ENCODE measurements at places on chromosomes 1 and 21.
A peak's percentile ranks its signal among the peaks of the same experiment; 100 is the strongest.

DNA sequence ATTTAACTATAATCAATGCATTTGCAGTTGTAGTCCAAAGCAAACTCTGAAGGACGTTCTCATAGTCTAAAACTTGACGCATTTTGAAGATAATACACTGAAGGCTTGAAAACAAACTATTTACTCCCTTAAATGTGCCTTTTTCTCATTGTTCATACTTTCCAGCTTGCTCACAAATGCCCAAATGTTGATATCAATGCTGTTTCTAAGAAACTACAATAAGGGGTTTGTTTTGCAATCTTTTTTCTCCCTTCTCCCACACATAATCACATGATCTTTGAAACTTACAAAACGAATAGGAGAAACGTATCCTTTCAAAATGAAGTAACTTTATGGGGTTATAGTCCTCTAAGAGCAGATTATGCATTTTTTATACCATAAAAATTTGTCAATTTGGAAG, 508.7 kb downstream of the DPYD start:
- no peak for DNase-seq
- no peak overlapping the region for H3K27ac ChIP-seq
- H3K4me1 ChIP-seq: no peaks in the 10 kb centered on the region
- H3K27me3 ChIP-seq: no peaks in the 10 kb centered on the region

DNA sequence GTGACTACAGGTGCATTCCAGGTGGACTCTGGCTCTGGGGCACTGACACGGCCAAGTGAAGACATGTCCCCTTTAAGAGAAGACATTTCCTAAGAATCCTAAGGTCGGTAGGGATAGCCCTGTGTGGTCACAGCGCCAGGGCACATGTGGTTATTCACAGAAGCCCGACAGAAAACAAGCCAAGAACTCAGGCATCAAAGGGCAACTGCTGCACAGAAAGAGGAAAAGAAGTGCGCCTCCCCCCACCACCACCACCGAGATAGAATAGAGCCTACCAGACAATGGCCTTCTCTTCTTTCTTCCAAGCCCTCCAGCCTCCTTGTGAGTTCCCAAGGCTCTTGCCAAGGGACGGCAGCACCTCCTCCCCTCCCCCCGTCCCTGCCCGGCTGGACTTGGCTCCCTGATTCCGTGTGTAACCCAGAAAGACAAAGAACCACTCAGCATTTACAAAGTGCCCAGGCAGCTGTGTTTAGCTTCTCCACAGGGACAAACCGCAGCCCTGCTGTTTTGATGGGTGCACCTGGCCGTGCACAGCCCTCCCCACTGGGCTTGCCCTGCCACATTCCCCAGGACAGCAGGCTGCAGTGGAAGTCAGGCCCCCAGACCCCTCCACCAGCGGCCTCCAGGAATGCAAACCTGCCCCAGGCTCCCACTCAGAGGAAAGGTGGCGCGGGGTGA, 30.2 kb downstream of the TMPRSS2 start:
- H3K4me3 ChIP-seq: no peak overlapping the region
- H3K27me3 ChIP-seq: no peaks in the 10 kb centered on the region
- DNase-seq: peak; percentile 60
- H3K4me1 ChIP-seq: peaks cover 17% of the 10 kb centered on the region
- peak overlapping the region; percentile 59 for H3K27ac ChIP-seq
- H3K36me3 ChIP-seq: no peaks in the 10 kb centered on the region

DNA sequence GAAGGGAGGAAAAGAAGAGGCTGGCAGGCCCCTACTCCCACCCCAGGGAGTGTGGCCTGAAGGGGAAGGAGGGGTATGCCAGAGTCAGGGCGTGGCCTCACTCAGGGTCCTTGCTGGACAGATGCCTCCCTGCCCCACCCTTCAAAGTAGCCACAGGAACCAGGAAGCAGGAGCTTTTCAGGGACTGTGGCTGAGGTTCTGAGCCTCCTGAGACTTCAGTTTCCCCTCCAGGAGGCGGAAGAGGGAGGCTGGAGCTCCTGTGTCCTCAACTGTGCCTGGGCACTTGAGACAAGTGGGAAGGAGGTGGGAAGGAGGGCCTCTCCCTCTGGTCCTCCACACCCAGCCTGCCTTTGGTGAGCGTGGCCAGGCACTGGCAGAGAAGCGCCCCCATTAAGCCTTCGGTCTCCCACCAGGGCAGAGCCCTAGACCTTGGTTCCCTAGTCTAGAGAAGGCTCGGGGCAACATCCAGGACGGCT, 5.3 kb downstream of the CELSR2 start:
- no peak overlapping the region for H3K4me3 ChIP-seq
- peaks cover 9% of the 10 kb centered on the region for H3K4me1 ChIP-seq
- H3K27me3 ChIP-seq: no peaks in the 10 kb centered on the region
- H3K36me3 ChIP-seq: no peaks in the 10 kb centered on the region

GRCh38 chr1:90135286-90135685, 140.4 kb downstream of the ZNF326 start:
- H3K36me3 ChIP-seq: no peaks in the 10 kb centered on the region
- H3K27me3 ChIP-seq: no peaks in the 10 kb centered on the region
- no peak for DNase-seq
- H3K4me1 ChIP-seq: no peaks in the 10 kb centered on the region

DNA sequence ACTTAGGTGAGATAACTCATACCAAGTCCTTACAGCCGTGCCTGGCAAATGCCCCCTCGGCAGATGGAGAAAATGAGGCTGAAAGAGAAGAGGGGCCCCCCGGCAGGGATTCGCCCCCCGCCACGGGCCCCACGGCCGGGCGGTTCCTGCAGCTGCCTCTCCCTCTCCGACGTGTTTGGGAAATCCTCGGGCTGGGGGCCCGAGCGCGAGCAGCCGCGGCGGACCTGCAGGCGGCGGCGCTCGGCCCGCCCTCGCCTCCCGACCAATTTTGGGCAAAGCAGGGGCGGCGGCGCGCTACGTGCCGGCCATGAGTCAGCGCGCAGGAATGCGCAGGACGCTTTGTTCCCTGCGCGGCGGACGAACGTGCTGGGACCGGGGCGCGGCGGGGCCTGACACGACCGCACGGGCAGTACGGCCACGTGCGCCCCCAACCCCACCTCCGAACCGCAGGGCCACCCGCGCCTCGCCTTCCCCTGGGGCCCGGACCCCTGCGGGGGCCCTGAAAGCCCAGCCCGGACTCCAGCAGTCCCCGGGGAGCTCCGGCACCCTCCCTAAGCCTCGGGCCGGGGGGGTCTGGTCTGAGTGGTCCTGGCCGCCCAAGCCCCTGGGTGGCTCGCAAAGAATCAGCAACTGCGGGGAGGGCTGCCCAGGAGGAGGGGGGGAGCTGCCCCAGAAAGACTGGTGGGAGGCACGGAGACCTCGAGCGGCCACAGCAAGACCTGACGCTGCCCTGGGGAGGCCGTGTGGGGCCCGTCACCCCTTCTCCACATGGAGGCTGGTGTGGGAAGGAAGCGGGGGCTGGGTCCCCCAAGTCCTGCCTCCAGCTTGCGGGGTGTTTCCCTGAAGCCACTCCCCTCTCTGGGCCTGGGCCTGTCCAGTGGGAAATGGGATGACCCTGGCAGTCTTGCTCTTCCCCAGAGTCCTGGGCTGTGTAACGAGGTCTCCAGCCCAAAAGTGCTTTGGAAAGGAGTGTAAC, 11.9 kb upstream of the EDN2 start:
- H3K27ac ChIP-seq: peak overlapping the region; percentile 76
- no peaks in the 10 kb centered on the region for H3K27me3 ChIP-seq
- DNase-seq: peak; percentile 92
- peaks cover 10% of the 10 kb centered on the region for H3K4me1 ChIP-seq
- H3K4me3 ChIP-seq: peak overlapping the region; percentile 39

- H3K27me3 ChIP-seq: no peaks in the 10 kb centered on the region
- H3K27ac ChIP-seq: peak overlapping the region; percentile 65
- no peak overlapping the region for H3K4me3 ChIP-seq
- H3K4me1 ChIP-seq: peaks cover 8% of the 10 kb centered on the region
- no peaks in the 10 kb centered on the region for H3K36me3 ChIP-seq
Measured at GRCh38 chr1:8520483-8520966, 202.6 kb downstream of the SLC45A1 start.

GRCh38 chr1:10178597-10179405, 31.6 kb upstream of the KIF1B start:
- no peaks in the 10 kb centered on the region for H3K36me3 ChIP-seq
- H3K27me3 ChIP-seq: no peaks in the 10 kb centered on the region
- no peaks in the 10 kb centered on the region for H3K4me1 ChIP-seq
- no peak overlapping the region for H3K27ac ChIP-seq
- DNase-seq: no peak
- H3K4me3 ChIP-seq: no peak overlapping the region

DNA sequence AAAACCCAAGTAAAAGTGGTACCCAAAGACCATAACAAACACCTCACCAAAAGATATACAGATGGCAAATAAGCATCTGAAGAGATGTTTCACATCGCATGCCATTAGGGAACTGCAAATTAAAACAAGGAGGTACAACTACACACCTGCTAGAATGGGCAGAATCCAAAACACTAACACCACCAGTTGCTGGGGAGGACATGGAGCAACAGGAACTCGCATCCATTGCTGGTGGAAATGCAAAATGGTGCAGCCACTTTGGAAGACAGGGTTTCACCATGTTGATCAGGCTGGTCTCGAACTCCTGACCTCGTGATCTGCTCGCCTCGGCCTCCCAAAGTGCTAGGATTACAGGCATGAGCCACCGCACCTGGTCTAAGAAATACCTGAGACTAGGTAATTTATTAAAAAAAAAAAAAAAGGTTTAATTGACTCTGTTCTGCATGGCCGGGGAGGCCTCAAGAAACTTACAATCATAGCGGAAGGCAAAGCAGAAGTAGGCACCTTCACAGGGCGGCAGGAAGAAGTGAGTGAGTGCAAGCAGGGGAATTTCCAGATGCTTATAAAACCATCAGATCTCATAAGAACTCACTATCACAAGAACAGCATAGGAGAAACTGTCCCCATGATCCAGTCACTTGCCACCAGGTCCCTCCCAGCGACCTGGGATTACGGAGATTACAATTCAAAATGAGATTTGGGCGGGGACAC, 30.2 kb upstream of the PRSS38 start:
- no peak overlapping the region for H3K4me3 ChIP-seq
- no peaks in the 10 kb centered on the region for H3K27me3 ChIP-seq
- peaks cover 11% of the 10 kb centered on the region for H3K4me1 ChIP-seq
- no peak for DNase-seq
- H3K36me3 ChIP-seq: no peaks in the 10 kb centered on the region
- no peak overlapping the region for H3K27ac ChIP-seq

DNA sequence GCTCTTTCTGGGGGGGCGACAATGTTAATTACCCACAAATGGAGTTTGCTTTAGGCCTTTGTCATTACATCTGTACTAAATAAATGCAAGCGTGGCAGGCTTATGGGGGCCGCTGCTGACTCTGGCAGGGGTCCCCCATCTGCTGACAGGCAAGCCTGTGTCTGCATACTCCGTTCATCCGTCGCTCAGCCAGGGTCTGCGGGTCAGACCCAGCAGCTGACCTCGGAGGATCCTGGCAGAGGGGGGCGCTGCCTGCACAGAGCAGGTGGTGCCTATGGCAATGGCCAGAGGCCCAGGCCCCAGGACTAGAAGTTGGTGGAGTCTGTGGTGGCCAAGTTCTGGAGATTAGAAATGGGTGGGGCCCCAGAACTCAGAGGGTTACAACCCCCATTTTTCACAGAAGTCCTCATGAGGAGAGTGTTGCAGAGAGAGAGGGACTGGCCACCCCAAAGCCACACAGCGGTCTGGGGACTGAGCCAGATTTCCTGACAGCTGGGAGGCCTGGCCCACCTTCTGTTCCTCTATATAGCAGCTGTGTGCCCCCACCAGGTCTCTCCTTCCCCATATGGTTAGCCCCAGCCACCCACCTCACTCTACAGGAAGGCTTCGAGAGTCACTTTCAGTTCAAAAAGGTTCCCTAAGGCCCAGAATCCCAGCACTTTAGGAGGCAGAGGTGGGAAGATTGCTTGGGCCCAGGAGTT, 31.0 kb downstream of the TTC39A start:
- no peaks in the 10 kb centered on the region for H3K4me1 ChIP-seq
- no peak overlapping the region for H3K4me3 ChIP-seq
- no peak overlapping the region for H3K27ac ChIP-seq
- DNase-seq: no peak

DNA sequence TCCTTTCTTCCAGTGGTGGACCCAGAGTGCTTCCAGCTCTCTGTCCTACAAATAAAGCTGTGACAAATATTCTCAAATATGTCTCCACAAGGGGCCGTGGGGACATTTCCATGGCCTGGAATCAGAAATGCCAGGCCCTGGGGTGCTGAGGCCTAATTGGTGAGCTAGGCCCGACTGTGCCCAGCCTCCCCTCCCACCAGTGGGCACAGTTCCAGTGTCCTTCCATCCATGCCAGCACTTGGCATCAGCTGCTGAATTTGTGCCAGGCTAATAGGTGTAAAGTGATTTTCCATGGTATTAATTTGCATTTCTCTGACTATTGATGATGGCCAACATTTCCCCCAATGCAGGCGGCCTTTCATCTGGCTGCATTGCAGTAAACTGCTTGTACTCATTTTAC, 48.5 kb upstream of the B3GALT5 start:
- H3K27me3 ChIP-seq: no peaks in the 10 kb centered on the region
- peak overlapping the region; percentile 10 for H3K27ac ChIP-seq
- DNase-seq: peak; percentile 56
- H3K4me3 ChIP-seq: no peak overlapping the region
- H3K36me3 ChIP-seq: no peaks in the 10 kb centered on the region
- no peaks in the 10 kb centered on the region for H3K4me1 ChIP-seq

All from breast epithelium (tissue), 4 donors.